ENCODE measurements at places on chromosomes 6 and 20.

- H3K4me1 ChIP-seq = peaks cover 11% of the 10 kb centered on the region
- no peak for DNase-seq
- H3K36me3 ChIP-seq = peaks cover 6% of the 10 kb centered on the region
- no peak overlapping the region for H3K27ac ChIP-seq
These were observed 48.2 kb downstream of the THBS2 start for GRCh38 chr6:169205176-169206160.

DNA sequence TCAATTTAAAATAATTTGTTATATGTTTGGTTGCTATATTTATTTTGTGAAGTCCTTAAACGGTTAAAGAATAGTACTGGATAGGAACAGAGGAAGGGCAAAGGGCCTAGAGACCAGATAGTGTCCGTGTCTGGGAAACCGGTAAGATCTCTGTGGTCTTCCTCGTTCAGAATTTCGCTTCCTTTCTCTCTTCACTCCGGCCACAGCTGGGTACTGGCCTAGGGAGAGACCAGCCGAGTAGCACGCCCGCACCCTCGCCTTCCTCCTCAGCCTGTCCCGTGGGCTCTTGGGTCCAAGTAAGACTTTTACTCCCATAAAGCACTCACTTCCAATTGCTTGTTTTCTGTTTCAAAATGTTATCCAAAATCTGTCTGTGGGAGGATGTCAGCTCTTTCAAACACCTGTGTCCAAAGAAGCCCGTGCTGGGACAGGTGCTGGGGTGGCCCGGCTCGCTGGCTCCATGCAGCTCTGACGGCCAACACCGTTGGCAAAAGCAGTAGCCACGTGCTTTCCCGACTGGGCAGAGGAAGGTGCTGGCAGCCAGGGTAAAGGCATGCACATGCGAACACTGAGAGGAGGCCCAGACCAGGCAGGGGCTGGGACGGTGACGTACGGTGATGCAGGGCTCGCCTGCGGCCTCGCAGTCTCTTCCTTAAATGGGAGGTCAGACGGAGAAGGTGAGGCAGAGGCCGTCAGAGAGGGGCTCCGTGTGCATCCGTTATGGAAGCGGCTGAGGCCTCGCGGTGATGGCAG lies 112.2 kb downstream of the IRF4 start:
- H3K27me3 ChIP-seq = no peaks in the 10 kb centered on the region
- H3K4me1 ChIP-seq = peaks cover 90% of the 10 kb centered on the region
- H3K36me3 ChIP-seq = peaks cover 33% of the 10 kb centered on the region
- no peak overlapping the region for H3K4me3 ChIP-seq

DNA sequence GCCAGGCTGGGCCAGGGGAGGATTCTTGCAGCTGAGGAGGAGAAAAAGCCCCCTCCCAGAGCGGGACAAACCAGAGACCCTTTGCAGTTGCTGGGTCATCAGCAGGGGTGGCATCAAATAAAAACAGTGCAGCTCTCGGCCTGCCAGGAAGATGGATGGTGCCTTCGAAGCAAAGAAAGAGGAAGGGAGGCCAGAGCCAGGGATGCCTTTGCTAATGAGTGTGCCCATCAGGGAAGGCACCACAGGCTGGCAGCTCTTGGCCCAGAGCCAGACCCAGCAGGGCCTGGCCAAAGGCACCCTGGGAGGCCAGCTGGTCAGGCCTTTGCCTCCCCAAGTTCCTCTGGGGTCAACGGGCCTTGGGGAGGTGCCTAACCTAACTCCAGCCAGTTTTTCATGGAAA lies 26.3 kb upstream of the ZNF318 start:
- peaks cover 14% of the 10 kb centered on the region for H3K4me1 ChIP-seq
- H3K4me3 ChIP-seq = no peak overlapping the region
- no peak for DNase-seq

DNA sequence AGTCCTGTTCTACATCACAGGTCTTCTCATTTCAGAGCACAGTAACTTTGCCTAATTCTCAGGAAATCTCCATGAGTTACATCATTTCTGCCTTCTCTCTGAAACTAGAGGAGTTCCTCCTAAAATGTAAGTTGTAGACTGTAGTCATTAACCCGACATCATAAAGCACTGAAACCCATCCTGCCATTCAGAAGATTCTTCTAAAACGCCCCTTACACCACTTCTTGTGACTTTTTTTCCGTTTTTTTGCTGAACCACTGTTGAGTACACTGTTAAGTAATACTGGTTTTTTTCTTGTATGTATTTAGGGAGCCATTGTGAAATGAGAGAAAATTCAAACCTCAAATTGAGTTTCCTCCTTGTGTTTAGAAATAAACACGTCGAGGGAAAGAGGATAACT lies 117.3 kb downstream of the MAP3K4 start:
- no peak overlapping the region for H3K27ac ChIP-seq
- DNase-seq = no peak
- H3K4me1 ChIP-seq = peaks cover 29% of the 10 kb centered on the region
- H3K36me3 ChIP-seq = peaks cover 77% of the 10 kb centered on the region

DNA sequence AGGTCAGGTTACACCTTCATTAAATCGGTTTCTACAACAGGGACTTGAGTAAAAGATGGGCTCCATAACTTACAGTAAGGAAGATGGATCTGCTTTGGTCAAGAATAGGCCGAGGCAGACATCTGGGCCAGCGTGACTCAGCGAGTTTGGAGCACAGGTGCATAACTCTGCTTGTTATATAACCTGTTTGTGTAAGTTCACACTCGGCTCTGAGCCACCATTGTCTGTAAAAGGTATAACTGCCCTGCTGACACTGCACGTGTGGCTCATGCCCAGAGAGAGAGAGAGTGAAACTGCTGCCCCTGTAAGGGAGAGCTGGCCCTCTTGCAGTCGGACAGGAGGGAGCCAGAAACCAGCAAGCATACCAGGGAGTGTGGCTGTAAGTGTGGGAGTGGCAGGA lies 737.9 kb upstream of the SLC35B3 start:
- H3K4me3 ChIP-seq = no peak overlapping the region
- no peaks in the 10 kb centered on the region for H3K27me3 ChIP-seq
- no peak for DNase-seq
- H3K4me1 ChIP-seq = no peaks in the 10 kb centered on the region

- H3K27me3 ChIP-seq = peaks cover 27% of the 10 kb centered on the region
- H3K27ac ChIP-seq = no peak overlapping the region
- H3K4me1 ChIP-seq = no peaks in the 10 kb centered on the region
- H3K4me3 ChIP-seq = no peak overlapping the region
- no peak for DNase-seq
- no peaks in the 10 kb centered on the region for H3K36me3 ChIP-seq
These were observed 36.5 kb downstream of the TGM6 start for GRCh38 chr20:2417213-2417541.

GRCh38 chr20:658731-659291 lies 5.8 kb upstream of the SRXN1 start:
- no peak for DNase-seq
- H3K4me3 ChIP-seq = no peak overlapping the region
- H3K27ac ChIP-seq = no peak overlapping the region
- peaks cover 6% of the 10 kb centered on the region for H3K36me3 ChIP-seq

- H3K27me3 ChIP-seq = no peaks in the 10 kb centered on the region
- DNase-seq = no peak
- H3K4me1 ChIP-seq = no peaks in the 10 kb centered on the region
- H3K36me3 ChIP-seq = no peaks in the 10 kb centered on the region
- H3K27ac ChIP-seq = no peak overlapping the region
These were observed 559.8 kb downstream of the CDH26 start for GRCh38 chr20:60518022-60518421.

- no peak overlapping the region for H3K27ac ChIP-seq
- no peaks in the 10 kb centered on the region for H3K36me3 ChIP-seq
- H3K4me3 ChIP-seq = no peak overlapping the region
These were observed 14.2 kb downstream of the PAX1 start for GRCh38 chr20:21719592-21720214.

- H3K4me3 ChIP-seq = no peak overlapping the region
- peaks cover 11% of the 10 kb centered on the region for H3K4me1 ChIP-seq
- no peak overlapping the region for H3K27ac ChIP-seq
- H3K27me3 ChIP-seq = peaks cover 20% of the 10 kb centered on the region
These were observed 11.5 kb upstream of the TENT5A start for GRCh38 chr6:81763968-81764367.

- no peaks in the 10 kb centered on the region for H3K27me3 ChIP-seq
- H3K4me3 ChIP-seq = no peak overlapping the region
- peaks cover 77% of the 10 kb centered on the region for H3K36me3 ChIP-seq
- H3K27ac ChIP-seq = no peak overlapping the region
- H3K4me1 ChIP-seq = peaks cover 4% of the 10 kb centered on the region
- no peak for DNase-seq
These were observed 24.3 kb downstream of the EDEM2 start for GRCh38 chr20:35122756-35123405.

DNA sequence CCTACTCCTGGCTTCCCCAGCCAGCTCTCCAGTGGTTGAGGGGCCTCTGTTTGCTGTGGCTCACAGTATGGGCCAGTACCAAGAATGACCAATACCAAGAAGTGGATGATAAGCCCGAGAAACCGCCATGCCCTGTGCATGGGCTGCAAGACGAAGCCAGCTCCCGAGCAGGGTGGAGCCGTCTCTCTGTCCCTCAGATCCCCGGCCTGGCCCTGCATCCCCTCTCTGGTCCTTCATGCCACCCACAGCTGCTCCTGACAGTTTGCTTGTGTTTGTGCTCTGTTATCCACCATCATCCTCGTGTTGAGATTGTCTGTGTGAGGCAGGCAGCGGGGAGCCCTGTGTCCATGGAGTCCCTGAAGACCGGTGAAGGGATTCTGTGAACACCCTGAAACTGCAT lies 36.1 kb downstream of the GABRR2 start:
- H3K4me1 ChIP-seq = no peaks in the 10 kb centered on the region
- no peaks in the 10 kb centered on the region for H3K27me3 ChIP-seq
- H3K36me3 ChIP-seq = no peaks in the 10 kb centered on the region

GRCh38 chr6:96460052-96460700 lies 61.4 kb upstream of the UFL1 start:
- no peaks in the 10 kb centered on the region for H3K36me3 ChIP-seq
- H3K4me3 ChIP-seq = no peak overlapping the region
- DNase-seq = no peak

DNA sequence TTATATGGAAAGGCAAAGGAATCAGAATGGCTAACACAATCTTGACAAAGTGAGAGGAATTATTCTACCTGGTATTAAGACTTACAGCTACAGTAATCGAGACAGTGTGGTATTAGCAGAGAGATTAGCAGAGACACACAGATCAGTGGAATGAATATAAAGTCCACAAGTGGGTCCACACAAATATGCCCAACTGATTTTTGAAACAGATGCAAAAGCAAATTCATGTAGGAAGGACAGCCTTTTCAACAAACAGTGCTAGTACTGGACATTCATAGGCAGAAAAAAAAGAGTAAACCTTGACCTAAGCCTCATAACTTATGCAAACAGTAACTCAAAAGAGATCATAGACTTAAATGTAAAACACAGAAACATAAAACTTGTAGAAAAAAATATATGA lies 22.6 kb downstream of the HACE1 start:
- DNase-seq = no peak
- no peak overlapping the region for H3K4me3 ChIP-seq
- peaks cover 42% of the 10 kb centered on the region for H3K36me3 ChIP-seq
- no peak overlapping the region for H3K27ac ChIP-seq
- H3K4me1 ChIP-seq = no peaks in the 10 kb centered on the region
- no peaks in the 10 kb centered on the region for H3K27me3 ChIP-seq

GRCh38 chr6:13703496-13703895 lies 8.1 kb downstream of the RANBP9 start:
- H3K36me3 ChIP-seq = peaks cover 15% of the 10 kb centered on the region
- no peaks in the 10 kb centered on the region for H3K27me3 ChIP-seq
- no peak overlapping the region for H3K27ac ChIP-seq
- no peak for DNase-seq

GRCh38 chr20:48295445-48295903 lies 510.2 kb upstream of the SULF2 start:
- no peak for DNase-seq
- H3K4me3 ChIP-seq = no peak overlapping the region
- no peaks in the 10 kb centered on the region for H3K36me3 ChIP-seq
- H3K27ac ChIP-seq = no peak overlapping the region

DNA sequence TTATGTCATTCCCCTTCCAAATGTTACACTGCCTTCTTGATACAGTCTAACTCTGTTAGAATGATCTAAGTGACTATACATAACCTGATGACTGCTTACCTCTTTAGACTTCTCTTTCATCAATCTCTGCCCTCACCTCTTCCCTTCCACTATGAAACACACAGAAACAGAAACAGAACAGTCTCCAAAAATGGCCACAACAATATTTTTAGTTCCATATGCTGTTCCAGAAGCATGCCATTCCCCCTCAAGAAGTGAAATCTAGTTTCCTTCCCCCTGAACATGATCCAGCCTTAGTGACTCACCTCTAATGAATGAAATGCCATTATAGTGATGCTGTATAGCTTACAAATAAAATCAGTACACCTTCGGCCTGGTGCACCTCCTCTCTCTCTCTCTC lies 229.3 kb upstream of the TENT5A start:
- H3K27ac ChIP-seq = no peak overlapping the region
- H3K27me3 ChIP-seq = no peaks in the 10 kb centered on the region
- H3K36me3 ChIP-seq = no peaks in the 10 kb centered on the region
- H3K4me3 ChIP-seq = no peak overlapping the region

GRCh38 chr6:64255000-64255399 lies 619.4 kb downstream of the PHF3 start:
- H3K4me1 ChIP-seq = no peaks in the 10 kb centered on the region
- DNase-seq = no peak
- no peaks in the 10 kb centered on the region for H3K36me3 ChIP-seq
- no peaks in the 10 kb centered on the region for H3K27me3 ChIP-seq
- H3K4me3 ChIP-seq = no peak overlapping the region

DNA sequence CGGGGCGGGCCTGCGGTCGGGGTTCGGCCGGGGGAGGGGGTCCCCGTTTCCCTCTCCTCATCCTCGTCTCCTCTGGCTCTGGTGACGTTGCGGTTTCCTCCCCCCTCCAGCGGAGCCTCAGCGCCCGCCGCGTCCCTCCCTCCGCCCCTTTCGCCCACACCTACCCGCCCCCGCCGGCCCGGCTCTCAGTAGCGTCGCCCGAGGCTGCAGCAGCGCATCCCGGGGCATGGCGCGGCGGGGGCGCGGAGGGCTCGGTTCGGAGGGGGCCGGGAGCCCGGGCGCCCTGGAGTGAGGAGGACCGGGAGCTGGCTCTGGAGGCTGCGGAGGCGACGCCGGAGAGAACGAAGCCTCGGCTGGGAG lies at the start of gene DSE:
DSE (plus strand) TSS at position 188 of the 360 bp plus-strand sequence. CDS start 28,304 bp downstream, outside the sequence.
- H3K4me1 ChIP-seq = peaks cover 10% of the 10 kb centered on the region
- H3K4me3 ChIP-seq = peak within 1 kb of the TSS; percentile 77
- H3K36me3 ChIP-seq = no peaks in the 10 kb centered on the region
- peak; percentile 32 for DNase-seq

GRCh38 chr6:154632119-154632518 lies 101.1 kb upstream of the SCAF8 start:
- no peaks in the 10 kb centered on the region for H3K4me1 ChIP-seq
- H3K36me3 ChIP-seq = no peaks in the 10 kb centered on the region
- peaks cover 6% of the 10 kb centered on the region for H3K27me3 ChIP-seq
- H3K27ac ChIP-seq = no peak overlapping the region

DNA sequence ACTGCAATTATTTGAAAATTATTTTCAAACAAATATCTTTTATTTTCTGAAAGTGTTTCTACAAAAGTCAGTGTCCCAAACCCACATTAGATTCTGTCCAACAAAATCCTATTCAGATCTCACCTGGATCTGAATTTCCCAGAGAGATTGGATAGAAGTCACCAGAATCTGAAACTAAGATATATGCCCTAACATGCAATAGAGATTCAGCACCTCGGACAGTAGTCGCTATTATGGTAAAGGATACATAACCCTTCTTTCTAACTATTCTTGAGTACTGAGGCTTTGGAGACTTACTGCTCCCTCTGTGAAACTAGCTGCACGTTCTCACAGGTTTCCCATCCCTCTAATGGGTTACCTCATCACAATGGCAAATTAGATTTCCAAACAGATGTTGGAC lies 151.4 kb downstream of the ID4 start:
- H3K36me3 ChIP-seq = no peaks in the 10 kb centered on the region

GRCh38 chr6:31821301-31822035 lies 6.1 kb upstream of the HSPA1B start:
- peaks cover 41% of the 10 kb centered on the region for H3K4me1 ChIP-seq
- no peaks in the 10 kb centered on the region for H3K27me3 ChIP-seq
- DNase-seq = no peak

All from activated T-helper 2 cell treated with anti-CD3 and anti-CD28 coated beads, Interferon-gamma antibody, Interleukin-2, Interleukin-4, amounts not matched to agents 10 μg/mL and 5 μg/mL and 100 μg/mL, durations not matched to agents 14 hours and 24 hours and 36 hours (primary cell).